ENCODE measurements at places on chromosomes 2 and 18.

GRCh38 chr2:105545730-105546627 is 147.1 kb upstream of the FHL2 start:
- peak; percentile 31 for DNase-seq

GRCh38 chr2:80059447-80059846 is 245.1 kb downstream of the LRRTM1 start:
- DNase-seq = no peak

GRCh38 chr18:111306-112014 is 46.9 kb upstream of the USP14 start:
- DNase-seq = peak; percentile 10

DNA sequence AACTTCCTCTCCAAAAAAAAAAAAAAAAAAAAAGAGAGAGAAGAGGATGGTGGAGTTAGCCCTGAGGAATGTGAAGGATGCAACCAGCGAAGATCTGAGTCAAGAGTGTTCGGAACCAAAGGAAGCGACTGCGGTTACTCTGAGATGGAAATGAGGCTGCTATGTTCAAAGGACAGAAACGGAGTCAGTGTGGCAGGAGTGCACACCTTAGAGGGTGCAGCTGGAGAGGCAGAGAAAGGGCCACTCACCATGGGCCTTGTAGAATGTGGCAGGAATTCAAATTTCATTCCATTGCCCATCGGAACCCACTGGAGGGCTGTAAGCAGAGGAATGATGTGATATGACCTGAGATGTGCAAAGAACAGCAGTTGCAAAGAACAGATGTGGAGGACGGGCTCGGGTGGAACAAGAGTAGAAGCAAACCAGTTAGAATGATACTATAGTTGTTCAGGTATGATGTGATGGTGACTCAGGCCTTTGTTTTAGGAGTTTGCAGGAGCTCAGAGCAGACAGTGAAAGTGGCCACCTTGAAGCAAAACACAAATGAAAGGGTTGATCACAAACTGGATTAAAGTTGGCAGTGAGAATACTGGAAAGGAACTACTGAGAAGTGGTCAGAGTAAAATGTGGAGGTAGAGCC is 22.6 kb downstream of the ITGA6 start:
- DNase-seq = no peak

DNA sequence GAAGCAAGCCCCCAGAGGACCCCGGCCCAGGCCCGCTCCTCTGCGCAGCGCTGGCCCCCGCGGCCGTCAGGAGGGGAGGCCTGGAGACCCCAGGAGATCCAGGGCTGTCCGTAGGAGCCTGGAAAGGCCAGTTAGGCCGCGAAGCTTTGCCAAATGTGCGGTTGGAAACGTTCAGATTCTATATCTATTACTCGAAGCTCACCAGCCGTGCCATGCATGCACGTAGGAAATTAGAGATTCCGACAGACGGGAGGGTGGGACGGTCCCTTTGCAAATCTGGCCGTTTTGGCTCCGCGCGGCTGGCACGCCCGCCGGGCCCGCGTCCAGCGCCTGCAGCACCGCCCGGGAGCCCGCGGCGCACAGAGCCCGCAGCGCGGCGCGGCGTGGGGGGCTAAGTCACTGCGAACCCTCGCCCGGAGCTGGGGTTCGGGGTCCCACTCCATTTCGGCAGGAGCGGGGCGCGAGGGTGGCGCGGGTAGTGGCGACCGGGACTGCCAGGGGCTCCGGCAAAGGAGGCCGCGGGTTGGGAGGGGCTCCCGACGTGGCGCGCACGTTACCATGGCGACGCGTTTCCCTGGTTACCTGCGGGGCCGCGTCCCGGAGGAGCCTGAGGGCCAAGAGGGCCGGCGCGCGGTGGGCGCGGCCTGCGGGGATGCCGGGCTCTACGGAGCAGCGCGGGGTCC is 488.6 kb upstream of the SMIM21 start:
- no peak for DNase-seq

- DNase-seq = no peak
Measured at GRCh38 chr2:28639836-28640235, 111.8 kb upstream of the PPP1CB start.

DNA sequence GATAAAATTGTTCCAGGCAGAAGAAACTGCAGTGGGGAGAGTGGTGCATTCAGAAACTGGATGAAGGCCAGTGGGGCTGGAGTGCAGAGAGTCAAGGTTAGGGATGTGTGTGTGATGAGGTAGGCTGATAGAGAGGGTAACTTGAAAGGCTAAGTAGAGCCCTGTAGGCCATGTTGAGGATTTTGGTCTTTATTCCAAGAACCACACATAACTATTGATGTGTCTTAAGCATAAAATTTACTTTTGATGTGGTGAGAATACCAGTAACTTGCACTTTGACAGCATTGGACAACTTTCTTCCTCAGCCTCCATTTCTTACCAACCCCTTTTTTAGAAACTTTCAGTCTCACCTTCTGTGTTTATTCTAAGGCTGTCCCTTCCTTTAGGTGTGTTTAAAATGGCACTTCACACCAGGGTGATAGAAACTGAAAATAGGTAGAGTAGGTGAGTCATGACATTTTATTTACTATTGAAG is 22.6 kb downstream of the MTX2 start:
- no peak for DNase-seq

DNA sequence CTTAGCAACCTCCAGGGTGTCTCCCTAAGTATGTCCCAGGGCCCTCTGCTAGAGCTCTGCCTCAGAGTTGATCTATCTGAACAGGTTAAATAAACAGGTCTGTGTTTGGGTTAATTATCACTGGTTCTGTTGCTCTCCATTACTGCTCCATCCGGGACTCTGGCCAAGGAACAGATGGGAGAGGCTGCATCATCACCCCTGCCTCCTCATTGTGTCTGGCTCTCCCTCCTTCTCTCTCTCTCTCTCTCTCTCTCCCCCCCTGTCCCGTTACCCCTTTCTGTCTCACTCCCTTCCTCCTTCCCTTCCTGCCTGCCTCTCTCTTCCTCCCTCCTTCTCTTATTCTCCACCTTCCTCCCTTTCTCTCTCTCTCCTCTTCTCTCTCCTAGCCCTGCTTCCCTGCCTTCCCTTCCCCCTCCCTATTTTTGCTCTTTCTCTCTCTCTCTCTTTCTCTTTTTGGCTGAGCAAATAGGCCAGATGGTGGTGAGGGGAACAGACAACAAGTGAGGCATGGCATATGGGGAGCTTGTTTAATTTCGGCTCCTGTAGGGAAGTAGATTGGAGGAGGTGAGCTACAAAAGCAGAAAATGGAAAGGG is 62.1 kb downstream of the SETBP1 start:
- DNase-seq = peak; percentile 27

- peak; percentile 31 for DNase-seq
Measured at GRCh38 chr2:67660871-67661270, 263.7 kb downstream of the ETAA1 start.

GRCh38 chr2:119174216-119174992 is 15.9 kb upstream of the C1QL2 start:
- no peak for DNase-seq
